ENCODE measurements at places on chromosomes 11 and 22. TPM values are rescaled to one million over a fixed set of nuclear protein-coding genes. Genes with fewer than 3 reads are reported as not detected.

The CBLIF gene
- not detected for total RNA-seq

DNA sequence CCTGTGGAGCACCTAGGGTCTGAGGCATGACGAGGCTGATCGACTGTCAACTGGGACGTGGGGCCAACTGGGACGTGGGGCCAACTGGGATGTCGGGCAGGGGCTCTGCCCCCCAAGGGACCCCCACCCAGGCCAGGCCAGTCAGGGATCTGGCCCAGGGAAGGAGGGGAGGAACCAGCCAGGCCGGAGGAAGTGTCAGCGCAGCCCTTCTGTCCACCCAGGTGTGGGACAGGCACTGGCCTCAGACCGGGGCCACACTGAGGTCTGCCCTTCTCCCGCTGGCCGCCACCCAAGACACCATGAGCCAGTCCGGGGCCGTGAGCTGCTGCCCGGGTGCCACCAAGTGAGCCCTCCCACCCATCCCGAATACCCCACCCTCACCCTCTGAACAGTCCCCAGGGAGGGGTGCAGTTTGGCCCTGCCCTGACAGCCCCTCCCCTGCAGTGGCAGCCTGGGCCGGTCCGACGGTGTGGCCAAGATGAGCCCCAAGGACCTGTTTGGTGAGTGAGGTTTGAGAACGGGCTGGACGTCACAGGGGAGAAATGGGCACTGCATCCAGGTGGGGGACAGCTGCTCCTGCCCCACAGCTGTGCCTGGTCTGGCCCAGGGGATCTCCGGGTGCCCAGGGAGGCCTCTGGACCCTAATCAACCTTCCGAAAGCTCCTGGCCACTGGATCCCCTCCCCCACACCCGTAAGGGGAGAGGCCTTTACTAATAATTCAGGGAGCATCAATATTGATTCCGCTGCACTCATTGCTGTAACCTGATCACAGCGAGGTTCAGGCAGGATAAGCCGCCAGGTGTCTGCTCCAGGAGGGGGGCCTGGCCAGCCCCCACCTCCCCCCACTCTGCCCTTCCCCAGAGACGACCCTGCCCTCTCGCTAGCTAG lies 3.3 kb downstream of the EPS8L2 start:
- H3K27ac ChIP-seq, result no peak overlapping the region
- H3K4me3 ChIP-seq, result no peak overlapping the region
- H3K27me3 ChIP-seq, result peaks cover 23% of the 10 kb centered on the region
- no peak for DNase-seq
- no peaks in the 10 kb centered on the region for H3K36me3 ChIP-seq

- no peak overlapping the region for H3K27ac ChIP-seq
- DNase-seq, result no peak
- no peak overlapping the region for H3K4me3 ChIP-seq
- H3K36me3 ChIP-seq, result peaks cover 43% of the 10 kb centered on the region
Observed at GRCh38 chr22:40423310-40423688, 52.9 kb downstream of the SGSM3 start.

The MEI1 gene
- 14.2 TPM for total RNA-seq

- DNase-seq, result no peak
- peaks cover 64% of the 10 kb centered on the region for H3K4me1 ChIP-seq
- peak overlapping the region; percentile 87 for H3K27ac ChIP-seq
- H3K4me3 ChIP-seq, result peak overlapping the region; percentile 68
- peaks cover 60% of the 10 kb centered on the region for H3K36me3 ChIP-seq
- no peaks in the 10 kb centered on the region for H3K27me3 ChIP-seq
Observed at GRCh38 chr11:61034704-61035525, 63.4 kb downstream of the CD6 start.

GRCh38 chr11:122832721-122833470 lies 5.4 kb upstream of the CRTAM start:
- H3K4me3 ChIP-seq, result no peak overlapping the region
- peaks cover 12% of the 10 kb centered on the region for H3K27me3 ChIP-seq
- no peak overlapping the region for H3K27ac ChIP-seq

- peak overlapping the region; percentile 72 for H3K4me3 ChIP-seq
- H3K4me1 ChIP-seq, result peaks cover 50% of the 10 kb centered on the region
- H3K27me3 ChIP-seq, result no peaks in the 10 kb centered on the region
- peak overlapping the region; percentile 84 for H3K27ac ChIP-seq
- peak; percentile 85 for DNase-seq
Observed at GRCh38 chr11:78290293-78291176, 101.8 kb downstream of the USP35 start.

GRCh38 chr11:96008161-96008720 lies 84.3 kb upstream of the MTMR2 start:
- DNase-seq, result no peak
- no peak overlapping the region for H3K27ac ChIP-seq
- H3K27me3 ChIP-seq, result no peaks in the 10 kb centered on the region
- H3K4me1 ChIP-seq, result peaks cover 20% of the 10 kb centered on the region
- H3K36me3 ChIP-seq, result peaks cover 2% of the 10 kb centered on the region

DNA sequence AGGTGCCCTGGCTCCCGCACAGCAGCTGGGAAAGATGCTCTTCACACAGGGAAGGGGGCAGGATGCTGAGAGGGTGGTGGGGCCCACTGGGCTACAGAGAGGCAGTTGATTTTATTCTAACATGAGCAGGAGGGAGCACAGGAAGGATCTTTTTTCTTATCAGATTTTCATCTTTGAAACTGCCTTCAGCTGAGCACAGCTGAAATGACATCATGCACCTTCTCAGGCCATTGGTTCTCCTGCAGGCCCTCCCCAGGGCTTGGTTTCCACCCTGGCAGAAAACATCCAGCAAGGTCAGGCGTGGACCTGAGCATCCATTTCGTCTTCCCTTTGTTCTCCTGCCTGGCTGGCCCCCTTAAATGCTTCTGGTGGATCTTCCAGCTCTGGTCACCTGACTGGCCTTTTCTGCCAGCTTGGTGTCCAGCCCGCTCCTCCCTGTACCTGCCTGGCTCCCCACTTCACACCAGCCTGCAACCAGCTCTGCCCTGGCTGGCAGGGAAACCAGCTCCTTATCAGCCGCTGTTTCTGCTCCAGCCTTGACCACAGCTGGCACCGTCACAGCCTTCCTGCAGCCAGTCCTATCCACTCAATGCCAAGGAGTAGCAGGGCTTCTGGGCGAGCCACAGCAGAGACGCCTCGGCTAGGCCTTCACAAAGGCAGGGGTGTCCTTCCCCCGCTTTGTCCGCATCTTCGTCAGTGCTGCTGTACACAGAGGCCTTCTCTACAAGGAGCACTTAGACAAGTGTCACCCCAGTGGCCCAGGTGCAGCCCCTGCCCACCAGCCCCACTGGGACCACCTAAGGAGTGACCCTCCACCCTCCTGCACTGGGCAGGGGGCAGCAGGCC lies 36.5 kb downstream of the TOM1 start:
- H3K27ac ChIP-seq, result no peak overlapping the region
- peak; percentile 77 for DNase-seq
- H3K4me3 ChIP-seq, result peak overlapping the region; percentile 13
- H3K27me3 ChIP-seq, result no peaks in the 10 kb centered on the region
- H3K4me1 ChIP-seq, result peaks cover 25% of the 10 kb centered on the region
- H3K36me3 ChIP-seq, result peaks cover 23% of the 10 kb centered on the region

The DUSP8 gene
- 1.6 TPM for total RNA-seq

DNA sequence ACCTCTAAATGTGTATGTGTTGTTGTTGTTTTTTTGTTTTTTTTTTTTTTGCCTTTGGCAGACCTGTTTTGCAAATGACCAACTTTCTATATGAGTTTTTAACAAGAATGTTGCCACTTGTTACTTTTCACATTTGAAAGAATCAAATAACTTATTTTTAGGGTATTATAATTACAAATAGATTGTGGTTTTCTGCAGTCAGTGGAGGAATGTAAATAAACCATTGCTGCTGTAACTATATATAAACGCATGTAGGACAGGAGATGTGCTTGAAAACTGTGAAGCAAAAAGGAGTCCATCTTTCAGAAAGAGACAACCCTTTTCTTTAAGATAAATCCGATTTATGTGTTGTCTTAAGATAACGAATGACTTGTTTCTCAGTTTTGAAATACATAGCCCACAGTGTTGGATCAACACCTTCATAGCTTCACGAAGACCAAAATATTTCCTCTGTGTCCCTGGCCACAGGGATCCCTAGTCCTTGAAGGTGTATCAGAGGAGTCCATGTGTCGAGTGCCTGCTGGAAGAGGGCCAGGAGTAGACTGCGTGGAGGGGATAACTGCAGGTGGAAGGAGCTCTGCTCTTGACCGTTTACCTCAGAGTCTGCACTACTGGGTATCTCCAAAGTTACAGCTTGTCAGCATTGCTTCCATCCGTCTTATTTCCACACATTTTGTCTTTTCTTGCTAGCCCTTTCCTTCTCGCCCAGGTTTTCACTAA lies 24.7 kb downstream of the TNRC6B start:
- no peak for DNase-seq
- peaks cover 37% of the 10 kb centered on the region for H3K4me1 ChIP-seq
- H3K27me3 ChIP-seq, result no peaks in the 10 kb centered on the region
- no peak overlapping the region for H3K27ac ChIP-seq

DNA sequence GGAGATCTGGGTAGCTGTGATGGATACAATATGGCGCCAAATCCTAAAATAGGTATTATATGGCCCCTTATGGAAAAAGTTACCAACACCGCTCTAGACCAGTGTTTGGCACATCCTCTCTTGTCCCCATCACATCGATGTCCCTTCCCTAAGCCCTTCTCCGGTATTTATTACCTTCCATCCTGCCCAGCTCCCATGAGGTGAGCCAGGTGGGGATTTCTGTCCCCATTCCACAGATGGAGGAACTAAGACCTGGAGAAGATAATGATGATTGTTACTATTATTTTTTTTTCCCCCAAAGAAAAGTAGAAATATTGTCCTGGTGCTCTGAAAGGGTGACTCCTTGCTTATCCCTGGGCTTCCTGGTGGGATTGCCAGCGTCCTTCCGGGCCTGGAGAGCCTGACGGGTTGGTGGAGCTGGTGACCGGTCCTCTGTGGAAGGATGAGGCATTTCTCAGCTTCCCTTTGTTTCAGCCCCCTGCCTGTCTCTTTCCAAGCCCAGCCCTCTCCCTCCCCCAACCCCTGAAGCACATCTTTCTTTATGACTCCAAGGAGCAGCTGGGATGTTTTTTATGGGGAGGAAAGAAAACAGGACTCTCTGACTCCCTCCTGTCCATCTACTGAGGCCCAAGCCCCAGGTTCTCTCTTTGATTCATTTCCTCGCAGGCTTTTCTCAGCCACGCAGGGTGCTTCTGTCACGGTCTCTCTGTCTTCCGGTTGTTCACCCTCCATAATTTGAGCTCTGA lies 65.4 kb downstream of the TP53I11 start:
- H3K27ac ChIP-seq, result no peak overlapping the region
- H3K36me3 ChIP-seq, result no peaks in the 10 kb centered on the region
- peaks cover 5% of the 10 kb centered on the region for H3K27me3 ChIP-seq
- H3K4me1 ChIP-seq, result no peaks in the 10 kb centered on the region

GRCh38 chr11:111021131-111021530 lies 224.4 kb upstream of the POU2AF2 start:
- H3K4me1 ChIP-seq, result no peaks in the 10 kb centered on the region
- no peak for DNase-seq
- no peaks in the 10 kb centered on the region for H3K36me3 ChIP-seq
- H3K4me3 ChIP-seq, result no peak overlapping the region
- no peak overlapping the region for H3K27ac ChIP-seq
- H3K27me3 ChIP-seq, result peaks cover 10% of the 10 kb centered on the region

DNA sequence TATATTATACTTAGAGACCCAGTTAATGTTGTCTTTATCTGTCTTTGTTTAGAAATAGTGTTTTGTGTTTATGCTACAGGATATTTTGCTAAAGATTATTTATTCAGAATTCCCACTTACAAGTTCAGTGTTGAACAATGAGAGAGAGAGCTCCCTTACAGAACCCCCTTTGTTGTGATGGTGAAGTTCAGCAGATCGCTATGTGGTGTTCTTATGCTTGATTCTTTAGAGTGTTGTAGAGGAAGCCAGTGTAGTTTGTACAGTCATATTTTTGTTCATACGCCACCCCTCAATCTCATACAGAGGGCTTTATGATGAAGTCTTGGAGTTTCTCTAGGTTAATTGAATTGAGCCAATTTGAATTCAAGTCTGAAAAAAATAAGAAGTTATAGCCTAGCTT lies 150.2 kb downstream of the TMEM135 start:
- H3K4me3 ChIP-seq, result no peak overlapping the region
- H3K27ac ChIP-seq, result no peak overlapping the region
- H3K4me1 ChIP-seq, result no peaks in the 10 kb centered on the region
- H3K36me3 ChIP-seq, result peaks cover 2% of the 10 kb centered on the region

GRCh38 chr11:47606731-47607130 lies 12.5 kb upstream of the C1QTNF4 start:
- no peak for DNase-seq
- no peaks in the 10 kb centered on the region for H3K27me3 ChIP-seq
- H3K36me3 ChIP-seq, result peaks cover 10% of the 10 kb centered on the region
- H3K4me1 ChIP-seq, result peaks cover 6% of the 10 kb centered on the region
- no peak overlapping the region for H3K27ac ChIP-seq

DNA sequence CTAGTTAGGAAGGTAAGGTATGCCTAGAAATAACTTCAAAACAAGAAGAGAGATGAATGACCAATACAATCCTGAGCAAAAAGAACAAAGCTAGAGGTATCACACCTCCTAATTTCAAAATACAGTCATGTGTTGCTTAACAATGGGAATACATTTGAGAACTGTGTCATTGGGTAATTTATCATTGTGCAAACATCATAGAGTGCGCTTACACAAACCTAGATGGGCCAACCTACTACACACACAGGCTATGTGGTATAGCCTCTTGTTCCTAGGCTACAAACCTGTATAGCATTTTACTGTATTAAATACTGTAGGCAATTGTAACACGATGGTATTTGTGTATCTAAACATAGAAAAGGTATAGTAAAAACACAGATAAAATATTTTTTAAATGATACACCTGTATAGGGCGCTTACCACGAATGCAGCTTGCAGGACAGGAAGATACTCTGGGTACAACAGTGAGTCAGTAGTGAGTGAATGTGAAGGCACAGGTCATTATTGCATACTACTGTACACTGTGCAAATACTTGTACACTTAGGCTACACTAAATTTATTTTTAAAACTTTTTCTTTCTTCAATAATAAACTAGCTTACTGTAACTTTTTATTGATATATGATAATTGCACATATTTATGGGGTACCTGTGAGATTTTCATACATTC lies 48.2 kb downstream of the STK33 start:
- no peaks in the 10 kb centered on the region for H3K4me1 ChIP-seq
- peaks cover 7% of the 10 kb centered on the region for H3K27me3 ChIP-seq
- H3K36me3 ChIP-seq, result no peaks in the 10 kb centered on the region
- no peak for DNase-seq
- no peak overlapping the region for H3K27ac ChIP-seq

DNA sequence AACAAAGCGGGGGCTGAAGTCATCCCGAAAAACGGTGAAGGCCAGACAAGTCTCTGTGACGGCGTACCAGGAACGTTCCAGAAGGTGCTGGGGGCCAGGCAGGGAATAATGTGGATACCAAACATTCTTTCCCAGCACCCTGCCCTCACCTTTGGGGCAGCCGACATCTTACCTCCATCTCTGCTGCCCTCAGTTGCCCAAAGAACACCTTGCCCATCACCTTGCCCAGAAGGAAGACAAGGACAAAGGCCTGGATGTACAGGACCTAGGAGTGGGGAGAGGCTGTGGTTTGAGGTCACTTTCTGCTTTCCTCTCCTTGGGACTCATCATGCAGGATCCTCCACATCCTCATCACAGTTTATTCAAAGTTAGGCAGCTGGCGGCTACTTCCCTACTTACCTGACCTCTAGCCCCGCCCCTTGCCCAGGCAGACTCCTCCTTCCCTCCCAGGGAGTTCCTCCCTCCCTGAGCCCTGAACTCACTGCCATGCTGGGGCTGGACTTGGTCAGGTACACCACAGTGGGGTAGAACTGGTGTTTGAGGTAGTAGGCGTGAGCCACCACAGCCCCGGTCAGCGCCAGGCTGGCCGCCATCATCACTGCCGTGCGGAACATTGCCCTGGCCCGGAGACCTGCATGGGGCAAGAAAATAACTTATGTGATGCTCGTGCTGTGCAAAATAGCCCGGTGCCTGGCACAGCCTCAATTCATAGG lies 1.2 kb downstream of the SYVN1 start:
- H3K4me1 ChIP-seq, result peaks cover 31% of the 10 kb centered on the region
- no peaks in the 10 kb centered on the region for H3K27me3 ChIP-seq
- peak overlapping the region; percentile 97 for H3K27ac ChIP-seq
- peak; percentile 87 for DNase-seq
- H3K4me3 ChIP-seq, result peak overlapping the region; percentile 92
- peaks cover 28% of the 10 kb centered on the region for H3K36me3 ChIP-seq
